ENCODE measurements at places on chromosomes 1 and 21.

DNA sequence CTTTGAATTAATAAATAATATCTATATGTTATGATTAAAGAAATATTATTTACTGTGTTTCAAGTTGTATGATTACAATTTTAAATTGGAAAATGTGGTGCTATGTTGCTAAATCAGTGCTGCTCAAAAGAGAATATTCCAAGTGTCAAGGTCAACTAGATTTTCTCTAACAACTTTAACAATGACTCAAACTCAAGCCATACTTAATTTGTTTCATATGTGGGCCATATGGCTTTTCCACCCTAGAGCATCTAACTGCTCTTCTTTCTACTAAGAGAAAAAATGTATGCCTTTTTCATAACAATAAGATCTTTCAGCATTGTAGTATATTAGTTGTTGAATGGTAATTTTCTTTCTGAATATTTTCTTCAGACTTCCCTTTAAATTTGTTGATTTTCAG is 8.3 kb upstream of the SYT14 start:
- DNase-seq: no peak

GRCh38 chr1:1299686-1300351 is 7.9 kb downstream of the ACAP3 start:
- DNase-seq: no peak

- no peak for DNase-seq
Observed at GRCh38 chr1:93839753-93840152, 39.3 kb downstream of the DNTTIP2 start.

- no peak for DNase-seq
Observed at GRCh38 chr1:170674239-170674638, 10.3 kb downstream of the PRRX1 start.

GRCh38 chr1:21397813-21398188 is 42.1 kb upstream of the NBPF3 start:
- DNase-seq: no peak

- DNase-seq: no peak
Observed at GRCh38 chr1:177569476-177569875, 398.7 kb downstream of the BRINP2 start.

DNA sequence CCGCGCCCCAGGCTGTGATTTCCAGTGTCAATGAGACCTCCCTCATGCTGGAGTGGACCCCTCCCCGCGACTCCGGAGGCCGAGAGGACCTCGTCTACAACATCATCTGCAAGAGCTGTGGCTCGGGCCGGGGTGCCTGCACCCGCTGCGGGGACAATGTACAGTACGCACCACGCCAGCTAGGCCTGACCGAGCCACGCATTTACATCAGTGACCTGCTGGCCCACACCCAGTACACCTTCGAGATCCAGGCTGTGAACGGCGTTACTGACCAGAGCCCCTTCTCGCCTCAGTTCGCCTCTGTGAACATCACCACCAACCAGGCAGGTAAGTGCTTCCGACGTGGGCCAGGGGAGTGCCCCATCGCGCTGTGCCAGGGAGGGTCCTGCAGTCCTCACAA is 107.8 kb downstream of the LACTBL1 start:
- no peak for DNase-seq

- no peak for DNase-seq
Observed at GRCh38 chr21:32418146-32418545, 5.6 kb downstream of the EVA1C start.

- no peak for DNase-seq
Observed at GRCh38 chr1:21626921-21627339, 42.2 kb downstream of the RAP1GAP start.

GRCh38 chr1:21624571-21625389 is 44.4 kb downstream of the RAP1GAP start:
- DNase-seq: peak; percentile 95
